ENCODE measurements at places on chromosomes 1 and 21. TPM values are rescaled to one million over a fixed set of nuclear protein-coding genes. Genes with fewer than 3 reads are reported as not detected.

Gene CLK2
- 87.7 TPM for total RNA-seq

Gene FTCD
- total RNA-seq = 0.24 TPM

- ATAC-seq = no peak
Observed at GRCh38 chr21:36677443-36677842, 21.5 kb upstream of the SIM2 start.

- no peak for ATAC-seq
Observed at GRCh38 chr1:1183221-1183747, 9.6 kb downstream of the TTLL10 start.

GRCh38 chr1:160376525-160377131, 9.8 kb downstream of the NHLH1 start:
- peak; percentile 82 for ATAC-seq

DNA sequence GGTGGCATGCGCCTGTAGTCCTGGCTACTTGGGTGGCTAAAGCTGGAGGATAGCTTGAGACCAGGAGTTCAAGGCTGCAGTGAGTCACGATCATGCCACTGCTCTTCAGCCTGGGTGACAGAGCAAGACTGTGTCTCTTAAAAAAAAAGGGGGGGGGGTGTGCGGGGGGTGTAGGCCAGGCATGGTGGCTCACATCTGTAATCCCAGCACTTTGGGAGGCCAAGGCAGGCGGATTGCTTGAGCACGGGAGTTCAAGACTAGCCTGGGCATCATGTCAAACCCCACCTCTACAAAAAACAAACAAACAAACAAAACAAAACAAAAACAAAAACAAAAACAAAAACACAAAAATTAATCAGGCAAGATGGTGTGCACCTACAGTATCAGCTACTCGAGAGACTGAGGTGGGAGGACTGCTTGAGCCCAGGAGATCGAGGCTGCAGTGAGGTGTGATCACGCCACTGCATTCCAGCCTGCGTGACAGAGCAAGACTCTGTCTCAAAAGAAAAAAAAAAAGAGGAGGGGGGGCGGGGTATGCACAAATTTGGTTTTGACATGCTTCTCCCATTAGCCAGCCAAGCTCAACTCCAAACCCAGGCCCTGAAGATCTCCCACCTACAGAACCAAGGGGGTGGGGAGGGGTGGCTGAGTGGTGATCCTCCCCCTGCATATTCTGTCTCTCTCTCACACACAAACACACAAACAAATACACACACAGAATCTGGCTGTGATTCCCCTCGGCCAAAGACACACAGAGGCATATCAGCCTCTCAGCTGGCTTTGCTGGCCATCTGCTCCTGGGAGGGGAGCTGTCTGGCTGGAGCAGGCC, 3.1 kb downstream of the PTAFR start:
- no peak for ATAC-seq

DNA sequence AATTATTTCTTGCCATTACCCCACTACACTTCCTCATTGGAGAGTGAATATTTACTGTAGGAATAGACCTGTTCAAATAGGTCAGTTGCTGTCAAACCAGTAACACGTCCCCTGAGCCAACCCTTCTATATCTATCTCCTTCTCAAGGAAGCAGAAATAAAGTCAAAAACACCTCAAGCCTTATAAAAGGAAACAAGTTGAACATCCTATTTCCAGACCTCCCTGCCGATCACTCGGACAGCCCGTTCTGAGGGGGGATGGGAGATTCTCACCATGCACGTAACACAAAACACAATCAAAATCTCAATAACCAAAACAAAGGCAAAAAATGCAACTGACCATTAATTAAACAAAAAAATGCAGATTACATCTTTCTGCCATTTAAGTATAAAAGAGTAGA, 121.5 kb upstream of the KRTAP19-8 start:
- no peak for ATAC-seq
